ENCODE measurements at places on chromosomes 5 and 9.
A peak's percentile ranks its signal among the peaks of the same experiment; 100 is the strongest.

DNA sequence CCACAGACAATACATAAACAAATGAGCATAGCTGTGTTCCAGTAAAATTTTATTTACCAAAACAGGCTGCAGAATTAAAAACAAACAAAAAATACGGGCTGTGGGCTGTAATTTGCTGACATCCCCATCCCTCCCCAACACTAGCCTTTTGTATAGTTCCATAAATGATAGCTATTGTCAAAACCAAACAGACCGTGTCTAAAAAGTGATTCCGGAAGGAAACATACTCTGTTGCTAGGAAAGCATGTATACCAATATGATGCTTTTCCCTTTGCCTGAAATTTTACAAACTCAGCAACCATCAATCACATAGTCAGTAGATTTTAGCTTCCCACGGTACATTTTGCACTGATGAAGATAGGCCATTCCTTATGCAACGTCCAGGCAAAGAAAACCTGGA lies 80.0 kb downstream of the TMEM215 start:
- no peak for DNase-seq

DNA sequence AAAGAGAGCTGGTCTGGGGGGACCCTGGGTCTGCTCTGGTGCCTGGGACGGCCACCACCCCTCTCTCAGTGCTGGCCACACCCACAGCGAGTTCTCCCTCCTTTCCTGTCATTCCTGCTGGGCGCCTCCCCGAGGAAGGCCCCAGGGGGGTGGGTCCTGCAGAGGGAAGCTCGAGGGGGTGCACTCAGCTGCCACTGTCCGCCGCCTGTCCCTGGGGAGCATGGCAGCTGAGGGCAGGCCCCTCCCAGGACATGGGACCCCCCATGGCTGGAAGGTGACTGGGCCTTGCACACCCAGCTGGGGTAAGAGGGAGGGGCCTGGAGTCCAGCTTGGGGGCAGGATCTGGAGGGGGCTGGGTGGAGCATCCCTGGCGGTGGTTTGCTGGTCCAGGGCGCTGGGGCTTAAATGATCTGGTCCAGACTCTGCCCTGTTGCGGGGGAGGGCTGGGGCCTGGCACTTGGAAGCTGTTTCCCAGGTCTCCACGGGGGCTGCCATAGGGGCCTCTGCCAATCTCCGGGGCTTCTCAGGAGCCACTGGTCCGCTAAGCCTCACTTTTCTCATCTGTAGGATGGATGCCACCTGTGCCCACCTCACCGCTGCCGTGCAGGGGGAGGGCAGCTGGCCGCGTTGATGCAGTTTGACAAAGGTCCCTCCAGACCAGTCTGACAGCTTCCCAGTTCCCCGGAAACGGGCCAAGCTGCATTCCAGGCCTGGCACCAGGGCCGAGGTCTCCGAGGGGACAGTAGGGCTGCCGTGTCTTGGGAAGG lies 6.0 kb upstream of the SLC2A6 start:
- no peak for DNase-seq

DNA sequence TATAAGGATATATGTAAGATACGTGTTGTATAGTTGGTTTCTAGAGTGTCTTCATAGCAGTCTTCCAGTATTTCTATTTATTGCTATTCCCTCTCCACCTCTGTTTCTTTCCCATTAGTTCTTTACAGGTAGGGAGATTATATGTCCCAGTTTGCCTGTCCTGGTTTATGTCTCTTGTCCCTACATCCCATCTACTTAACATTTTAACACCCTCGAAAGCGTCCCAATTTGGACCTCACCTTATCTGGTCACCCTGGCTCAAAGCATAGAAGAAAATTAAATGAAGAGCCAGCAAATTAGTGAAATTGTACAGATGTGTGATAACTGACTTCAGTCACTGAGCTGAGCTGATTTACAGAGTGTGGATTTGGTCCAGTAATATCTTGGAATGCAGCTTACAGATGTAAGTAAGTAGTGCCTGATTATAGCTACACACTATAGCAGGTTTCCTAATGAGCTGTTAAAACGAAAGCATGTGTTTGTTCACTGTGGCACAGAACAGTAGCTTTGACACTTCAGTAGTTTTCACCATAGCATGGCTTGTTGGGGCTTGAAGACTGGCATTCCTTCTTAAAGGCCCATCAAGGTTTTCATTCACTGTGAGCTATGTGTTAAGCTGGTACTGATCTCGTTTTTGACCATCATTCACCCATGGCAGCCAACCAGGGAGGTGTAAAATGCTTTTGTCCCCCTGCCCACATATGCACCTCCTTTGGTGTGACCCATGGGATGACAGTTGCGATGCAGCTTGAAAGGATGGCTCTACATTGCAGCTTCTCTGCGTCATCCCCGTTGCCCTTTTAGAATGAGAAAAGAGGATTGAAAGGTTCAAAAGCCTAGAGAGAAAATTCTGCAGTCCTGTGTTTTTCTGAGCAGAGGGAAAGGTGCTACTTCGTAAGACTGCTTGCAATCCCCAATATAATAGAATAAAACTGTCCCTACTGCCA lies 192.1 kb upstream of the DMRT1 start:
- no peak for DNase-seq

DNA sequence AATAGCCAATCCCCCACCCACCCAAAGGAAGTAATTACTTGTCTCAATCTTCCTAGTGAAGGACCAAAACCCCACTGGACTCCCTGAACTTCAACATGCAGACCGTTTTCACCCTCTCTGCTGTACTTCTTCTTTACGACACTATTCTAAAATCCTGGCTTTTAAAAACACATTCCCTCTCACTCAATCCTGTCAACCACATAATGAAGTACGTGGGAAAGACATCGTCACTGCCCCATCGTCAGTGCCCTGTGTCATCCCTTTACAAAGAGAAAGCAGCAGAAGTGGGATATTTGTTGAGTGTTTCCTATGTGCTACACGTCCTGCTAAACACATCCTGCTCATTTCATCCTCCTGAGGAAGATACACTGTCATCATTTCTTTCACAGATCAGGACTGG lies 54.2 kb downstream of the MAPKAP1 start:
- no peak for DNase-seq

GRCh38 chr5:433836-434235 lies 9.1 kb upstream of the EXOC3 start:
- DNase-seq: no peak

GRCh38 chr9:138003485-138004190 lies 126.1 kb downstream of the CACNA1B start:
- no peak for DNase-seq

- no peak for DNase-seq
Observed at GRCh38 chr5:60916646-60917045, 28.2 kb downstream of the ERCC8 start.

DNA sequence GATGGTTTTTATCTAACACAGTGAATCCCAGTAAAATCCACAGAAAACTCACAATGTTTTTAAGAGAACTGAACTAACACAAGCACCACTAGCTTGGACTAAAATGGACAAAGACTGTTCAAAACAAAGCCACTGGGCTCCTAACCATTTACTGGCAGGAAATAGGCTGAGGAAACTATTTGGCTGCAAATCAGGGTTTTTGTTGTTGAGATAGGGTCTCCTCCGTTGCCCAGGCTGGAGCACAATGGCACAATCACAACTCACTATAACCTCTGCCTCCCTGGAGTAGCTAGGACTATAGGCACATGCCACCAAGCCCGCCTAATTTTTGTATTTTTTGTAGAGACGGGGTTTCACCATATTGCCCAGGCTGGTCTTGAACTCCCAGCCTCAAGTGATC lies 99.7 kb downstream of the THBS4 start:
- no peak for DNase-seq

DNA sequence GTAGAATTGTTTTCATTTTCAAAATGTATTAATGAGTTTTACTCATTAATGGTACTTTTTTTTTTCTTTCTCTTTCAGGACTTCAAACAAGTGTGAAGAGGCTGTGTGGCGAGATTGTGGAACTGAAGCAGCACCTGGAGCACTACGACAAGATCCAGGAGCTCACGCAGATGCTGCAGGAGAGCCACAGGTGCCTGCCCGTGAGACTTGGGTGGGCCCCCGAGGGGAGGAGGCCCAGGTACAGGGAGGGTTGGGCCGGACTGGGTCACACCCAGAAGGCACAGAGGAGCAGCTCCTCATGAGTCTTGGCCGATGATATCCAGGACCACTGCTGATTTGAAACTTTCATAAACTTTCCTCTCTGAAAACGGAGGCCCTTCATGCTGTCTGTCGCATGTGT lies 35.6 kb downstream of the CEP72 start:
- no peak for DNase-seq

DNA sequence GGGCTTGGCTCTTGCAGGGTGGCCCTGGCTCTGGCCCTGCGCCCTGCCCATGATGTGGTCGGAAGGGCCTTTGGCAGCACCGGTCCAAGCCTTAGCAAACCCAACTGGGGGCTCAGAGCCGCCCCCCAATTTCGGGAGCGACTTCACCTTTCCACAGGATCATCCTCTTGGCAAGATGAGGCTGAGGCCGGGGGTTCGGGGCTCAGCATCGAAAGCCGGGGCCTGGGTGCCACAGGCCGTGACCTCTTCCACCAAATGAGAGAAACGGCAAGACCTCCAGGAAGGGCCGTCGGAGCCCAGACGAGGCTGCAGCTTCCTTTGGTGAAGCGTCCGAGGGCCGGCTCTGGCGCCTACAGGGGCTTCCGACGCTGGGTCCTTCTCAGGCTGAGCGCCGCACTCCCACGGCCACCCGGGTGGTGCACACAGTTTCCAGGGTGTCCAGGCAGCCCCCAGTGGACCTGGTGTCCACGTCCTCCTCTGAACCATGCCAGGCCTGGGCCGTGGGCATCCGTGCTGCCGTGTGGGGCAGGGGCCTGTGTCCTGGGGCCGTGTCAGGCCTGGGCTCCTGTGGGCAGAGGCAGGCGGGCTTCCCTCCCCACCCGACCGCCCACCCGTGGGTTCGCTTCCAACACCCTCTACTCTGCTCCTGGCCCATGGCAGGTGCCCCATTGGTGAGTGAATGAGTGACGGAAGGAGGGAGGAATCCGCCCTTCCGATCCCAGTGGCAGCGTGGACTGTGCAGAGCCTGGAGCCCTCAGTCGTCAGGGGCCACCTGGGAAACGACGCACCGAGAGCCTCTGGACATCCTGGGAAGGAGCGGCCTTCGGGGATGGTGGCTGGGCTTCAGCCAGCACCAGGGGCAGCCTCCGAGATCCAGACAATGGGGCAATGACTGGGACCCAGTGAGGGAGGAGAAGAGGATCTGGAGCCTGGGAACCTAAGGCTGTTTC lies 5.2 kb upstream of the AGPAT2 start:
- DNase-seq: no peak

GRCh38 chr9:136695955-136696354 lies 8.7 kb upstream of the AGPAT2 start:
- no peak for DNase-seq

- no peak for DNase-seq
Observed at GRCh38 chr9:22742401-22742800, 295.8 kb downstream of the DMRTA1 start.

DNA sequence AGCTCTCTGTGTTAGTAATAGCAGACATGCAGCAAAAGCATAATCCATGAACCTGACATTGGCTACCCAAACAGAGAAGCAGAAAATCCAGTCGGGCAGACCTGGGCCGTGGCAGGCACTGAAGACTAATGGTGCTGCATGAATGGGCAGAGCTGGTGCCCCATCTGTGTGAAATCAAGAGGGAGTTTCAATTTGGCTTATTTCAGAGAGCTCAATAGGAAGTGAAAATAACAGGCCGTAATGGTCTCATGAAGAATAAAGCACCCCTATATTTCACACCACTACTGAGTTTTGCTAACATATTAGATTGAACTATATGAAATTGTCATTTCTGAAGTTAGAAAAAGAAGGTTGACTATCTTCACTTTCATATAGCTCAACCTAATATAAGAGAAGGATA lies 149.7 kb downstream of the ENC1 start:
- peak; percentile 71 for DNase-seq

All from MM.1S (cell line).